ENCODE measurements at places on chromosomes 6 and 20.

DNA sequence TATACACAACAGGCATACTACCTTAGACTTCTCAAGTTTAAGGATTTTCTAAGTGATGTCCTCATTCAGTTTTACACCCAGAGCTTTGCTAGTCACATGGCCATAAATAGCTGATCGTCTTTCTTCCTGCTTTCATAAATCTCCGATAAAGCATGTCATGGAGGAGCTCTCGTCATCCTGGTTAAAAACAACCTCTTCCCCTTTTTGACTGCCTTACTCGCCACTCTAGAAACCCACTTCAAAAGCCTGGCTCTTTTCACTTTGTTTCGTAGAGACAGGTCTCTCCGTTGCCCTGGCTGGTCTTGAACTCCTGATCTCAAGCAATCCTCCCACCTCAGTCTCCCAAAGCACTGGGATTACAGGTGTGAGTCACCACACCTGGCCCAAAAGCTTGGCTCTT is 67.0 kb upstream of the SMIM29 start:
- no peak for DNase-seq

GRCh38 chr6:75353644-75354043 is 69.1 kb upstream of the TMEM30A start:
- DNase-seq = no peak

- DNase-seq = no peak
Observed at GRCh38 chr6:47247227-47247797, 62.4 kb downstream of the TNFRSF21 start.

GRCh38 chr20:43568706-43569105 is 9.9 kb downstream of the SGK2 start:
- no peak for DNase-seq

DNA sequence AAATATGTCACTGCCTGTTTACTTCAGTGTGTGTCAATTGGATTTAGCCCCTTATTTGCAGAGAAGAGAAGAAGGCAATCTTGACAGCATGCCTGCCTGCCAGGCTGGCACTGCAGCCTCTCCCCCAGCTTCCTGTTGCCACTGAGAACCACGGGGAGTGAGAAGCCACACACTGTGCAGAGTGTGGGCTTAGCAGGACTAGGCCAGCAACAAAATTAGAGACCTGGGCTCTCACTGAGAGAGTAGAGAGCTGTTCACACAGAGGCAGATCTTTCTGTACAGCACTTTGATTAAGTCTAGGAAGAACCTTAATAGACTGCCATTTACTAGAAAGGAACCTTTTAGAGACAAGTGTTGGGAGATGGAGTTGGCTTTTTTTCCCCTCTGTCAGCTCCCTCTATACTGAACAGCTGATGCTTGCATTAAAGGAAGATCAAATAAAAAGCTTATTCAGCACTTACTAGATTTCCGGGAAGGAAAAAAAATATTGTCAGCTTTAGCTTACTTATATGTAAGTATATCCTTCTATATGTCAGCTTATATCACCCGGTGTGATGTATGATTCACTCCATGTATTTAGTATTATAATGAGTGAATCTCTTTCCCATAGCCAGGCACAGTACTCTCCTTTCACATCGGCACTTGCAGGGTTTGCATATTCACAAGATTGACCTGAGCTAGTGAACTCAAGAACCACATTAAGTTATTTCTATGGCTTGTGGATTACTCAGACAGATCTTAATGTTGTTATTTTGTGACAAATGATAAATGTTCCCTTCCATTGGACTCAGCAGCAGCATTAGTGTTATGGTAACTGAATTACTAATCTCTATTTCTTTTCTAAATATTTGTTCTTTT is 851.0 kb upstream of the EPHA7 start:
- DNase-seq = no peak

DNA sequence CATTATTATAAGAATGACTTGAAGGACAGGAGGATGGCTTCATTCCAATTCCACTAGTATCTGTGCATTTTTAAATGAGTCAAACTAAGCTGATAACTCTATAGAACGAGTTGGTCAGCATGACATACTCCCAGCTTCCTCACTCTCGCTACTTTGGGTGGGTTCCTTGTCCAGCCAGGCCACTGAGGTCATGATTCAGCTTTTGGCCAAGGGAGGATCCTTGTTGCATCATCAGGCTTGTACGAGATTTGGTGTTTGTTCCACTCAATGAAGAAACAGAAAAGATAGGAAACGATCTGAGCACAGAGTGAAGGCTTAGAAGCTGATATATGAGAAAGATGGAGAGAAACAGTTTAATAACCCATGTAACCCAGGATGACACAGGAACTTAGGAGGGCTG is 19.8 kb downstream of the NEDD9 start:
- DNase-seq = no peak

DNA sequence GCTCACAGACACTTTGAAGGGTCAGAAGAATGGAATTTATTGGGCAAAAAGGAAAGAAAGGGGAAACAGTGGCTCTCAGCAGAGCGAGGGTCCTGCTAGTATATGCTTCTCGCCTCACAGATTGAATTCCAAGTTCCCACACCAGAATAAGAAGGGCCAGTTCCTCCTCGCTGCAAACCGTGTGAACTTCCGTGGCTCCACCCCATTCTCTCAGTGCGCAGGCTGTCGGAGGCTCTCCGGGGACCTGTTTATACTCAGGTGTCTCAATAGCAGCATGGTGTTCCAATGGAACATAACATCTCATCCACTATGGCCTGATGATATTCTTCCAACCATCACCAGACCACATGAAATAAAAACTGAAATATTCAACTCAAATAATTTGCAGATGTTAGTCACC is 4.6 kb downstream of the SAMD3 start:
- no peak for DNase-seq

- DNase-seq = no peak
Observed at GRCh38 chr6:148830614-148831013, 83.8 kb downstream of the UST start.

DNA sequence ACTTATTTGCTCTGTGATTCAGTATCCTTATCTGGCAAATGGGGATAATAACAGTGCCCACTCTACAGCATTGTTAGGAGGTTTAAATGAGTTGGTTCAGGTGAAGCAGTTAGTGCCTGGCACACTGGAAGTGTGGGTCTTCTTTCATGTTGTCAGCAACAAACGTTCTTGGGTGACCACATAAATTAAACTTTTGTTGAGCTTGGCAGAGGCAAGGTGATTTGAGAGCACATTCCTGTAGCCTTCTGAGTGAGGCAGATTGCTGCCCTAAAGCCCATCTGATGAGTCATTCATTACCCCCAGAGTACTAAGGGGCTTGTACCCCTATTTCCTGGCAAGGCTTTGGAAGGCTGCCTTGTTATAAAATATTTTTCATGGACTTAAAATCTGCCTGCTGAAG is 25.8 kb downstream of the SEC23B start:
- DNase-seq = no peak

Measured in dorsolateral prefrontal cortex (tissue), 122 donors.